ENCODE measurements at places on chromosomes 5 and 9. TPM values are rescaled to one million over a fixed set of nuclear protein-coding genes. Genes with fewer than 3 reads are reported as not detected.

DNA sequence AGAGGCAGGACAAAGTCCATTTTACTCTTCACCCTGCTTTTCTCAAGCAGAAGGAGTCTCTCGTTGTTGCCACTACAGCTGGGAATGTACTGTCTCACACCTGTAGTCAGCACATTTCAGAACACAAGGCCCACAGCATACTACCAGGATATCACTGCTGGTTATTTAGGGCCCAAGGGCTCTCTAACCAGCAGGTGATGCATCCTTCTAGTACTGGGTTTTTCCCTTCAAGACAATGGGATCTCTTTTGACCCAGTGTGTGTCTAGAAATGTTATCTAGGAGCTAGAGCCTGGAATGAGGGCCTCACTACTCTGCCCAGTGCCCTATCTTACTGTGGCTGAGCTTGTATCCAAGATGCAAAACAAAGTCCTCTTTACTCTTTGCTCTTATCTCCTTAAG, 235.1 kb upstream of the PRR16 start:
- no peak for DNase-seq

Gene TMEM267
- total RNA-seq, result 9.8 TPM

GRCh38 chr9:78542491-78543181, 245.7 kb downstream of the PSAT1 start:
- DNase-seq, result no peak

Gene ZSWIM6
- total RNA-seq, result 21.1 TPM

DNA sequence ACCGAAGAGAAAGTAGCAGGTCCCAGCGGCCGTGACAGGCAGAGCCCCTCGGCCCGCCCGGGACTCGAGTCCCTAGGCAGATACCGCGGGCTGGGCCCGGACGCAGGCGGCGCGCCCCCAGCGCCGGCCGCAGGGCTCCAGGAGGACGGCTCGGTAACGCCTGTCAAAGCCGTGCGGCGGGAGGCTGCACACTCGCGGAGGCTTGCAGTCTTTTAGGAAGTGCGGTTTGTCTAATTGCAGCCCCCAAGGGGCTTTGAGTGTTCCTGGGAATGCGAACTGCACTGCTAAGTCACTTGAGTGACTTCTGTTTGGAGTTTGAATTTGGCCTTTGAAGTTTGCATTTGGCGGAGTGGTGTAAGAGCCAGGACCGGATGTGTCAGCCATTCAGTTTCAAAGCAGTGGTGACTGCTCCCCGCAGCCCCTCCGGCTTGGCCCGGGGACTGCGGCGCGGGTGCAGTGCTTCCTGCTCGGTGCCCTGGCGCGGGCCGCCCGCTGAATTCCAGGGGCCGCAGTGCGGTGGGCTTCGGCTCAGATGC, 1.3 kb downstream of the MAP3K1 start:
- DNase-seq, result no peak

Gene BARHL1
- not detected for total RNA-seq

DNA sequence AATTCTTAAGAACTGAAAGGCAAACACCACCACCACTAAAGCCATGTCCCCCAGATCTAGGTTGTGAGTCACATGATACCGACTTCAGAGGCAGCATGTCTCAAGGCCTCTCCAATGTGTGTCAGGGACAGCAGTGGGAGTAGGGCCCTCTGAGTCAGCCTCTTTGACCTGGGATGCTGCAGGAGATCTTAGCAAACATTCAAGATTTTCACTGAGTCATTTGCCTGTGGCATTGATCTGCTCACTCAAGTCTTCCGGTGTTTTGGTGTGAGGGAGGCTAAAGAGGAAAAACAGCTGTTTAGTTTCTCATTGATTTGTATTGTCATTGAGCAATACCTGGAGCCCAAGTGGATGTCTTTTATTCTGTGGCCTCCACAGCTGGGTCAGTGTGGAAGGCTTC, 36.1 kb downstream of the TMC1 start:
- peak; percentile 36 for DNase-seq

- no peak for DNase-seq
Measured at GRCh38 chr5:126284977-126285696, 138.1 kb upstream of the GRAMD2B start.

DNA sequence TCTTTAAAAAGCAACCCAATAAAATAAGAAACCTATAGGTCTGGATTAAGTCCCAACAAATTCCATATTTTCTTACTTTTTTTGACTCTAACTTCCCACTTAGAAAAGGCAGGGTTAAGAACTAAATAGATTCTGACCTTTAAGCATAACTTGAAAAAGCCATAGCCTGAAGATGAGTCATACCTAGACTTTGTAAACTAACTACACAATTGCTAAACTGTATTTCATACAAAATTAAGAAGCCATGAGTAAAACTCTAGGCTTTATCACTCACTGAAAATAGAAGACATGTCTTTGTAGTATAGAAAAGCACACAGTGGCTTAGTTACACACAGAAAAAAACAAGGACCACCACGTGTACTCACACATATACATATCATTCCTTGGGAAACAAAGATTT, 51.5 kb downstream of the MLLT3 start:
- DNase-seq, result no peak
